ENCODE measurements at places on chromosomes 3 and 15.
A peak's percentile ranks its signal among the peaks of the same experiment; 100 is the strongest.

DNA sequence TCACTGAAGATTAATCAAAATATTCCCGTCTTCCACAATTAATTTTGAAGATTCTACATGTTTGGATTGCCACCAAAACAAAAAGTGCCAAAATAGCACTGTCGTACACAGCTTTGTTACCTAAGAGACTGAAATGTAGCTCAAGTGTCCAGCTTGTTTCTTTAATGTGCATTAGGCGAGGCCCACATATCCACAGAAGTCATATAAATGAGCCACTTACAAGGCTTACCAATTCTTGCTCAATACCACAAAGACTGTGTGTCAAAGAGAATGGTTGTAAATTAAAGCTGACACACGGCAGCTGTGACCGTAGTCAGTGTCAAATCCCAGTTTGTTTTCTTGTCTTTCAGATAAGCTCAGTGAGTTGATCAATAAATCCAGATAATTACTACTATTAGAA is 639.4 kb upstream of the TBL1XR1 start:
- DNase-seq = no peak

- DNase-seq = peak; percentile 84
Observed at GRCh38 chr15:90259524-90259923, 5.9 kb upstream of the NGRN start.

- DNase-seq = no peak
Observed at GRCh38 chr3:90241481-90241880, 1134.1 kb downstream of the EPHA3 start.

- peak; percentile 64 for DNase-seq
Observed at GRCh38 chr3:197224034-197224444, 74.4 kb downstream of the DLG1 start.

DNA sequence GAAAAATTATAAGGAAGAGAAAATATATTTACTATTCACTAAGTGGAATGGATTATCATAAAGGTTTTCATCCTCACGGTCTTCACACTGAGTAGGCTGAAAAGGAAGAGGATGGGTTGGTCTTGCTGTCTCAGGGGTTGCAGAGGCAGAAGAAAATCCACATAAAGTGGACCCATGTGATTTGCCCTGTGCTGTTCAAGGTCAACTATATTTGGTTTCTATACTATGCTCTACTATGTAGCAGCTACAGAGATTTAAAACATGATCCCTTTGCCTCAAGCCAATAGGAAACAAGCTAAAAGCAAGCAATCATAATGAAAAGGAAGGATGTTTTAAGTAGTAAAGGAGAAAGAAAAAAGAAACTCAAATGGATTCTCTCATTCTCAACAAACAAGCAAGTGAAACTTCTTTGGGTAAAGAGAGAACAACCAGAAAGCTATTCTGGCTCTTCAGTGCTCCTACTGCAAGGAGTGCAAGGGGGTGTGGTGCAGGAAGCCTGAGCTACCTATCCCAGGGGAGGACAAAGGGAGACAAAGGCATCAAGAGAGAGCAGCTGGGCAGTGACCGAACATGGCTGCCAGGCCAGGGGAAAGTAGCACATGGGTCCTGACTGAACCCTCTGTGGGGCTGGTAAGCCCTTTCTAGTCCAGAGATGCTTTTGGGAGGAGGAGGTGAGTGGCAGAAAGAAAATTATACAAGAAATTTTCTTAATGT is 35.9 kb downstream of the SFMBT1 start:
- peak; percentile 60 for DNase-seq

GRCh38 chr15:29522373-29523276 is 253.0 kb upstream of the NSMCE3 start:
- no peak for DNase-seq

DNA sequence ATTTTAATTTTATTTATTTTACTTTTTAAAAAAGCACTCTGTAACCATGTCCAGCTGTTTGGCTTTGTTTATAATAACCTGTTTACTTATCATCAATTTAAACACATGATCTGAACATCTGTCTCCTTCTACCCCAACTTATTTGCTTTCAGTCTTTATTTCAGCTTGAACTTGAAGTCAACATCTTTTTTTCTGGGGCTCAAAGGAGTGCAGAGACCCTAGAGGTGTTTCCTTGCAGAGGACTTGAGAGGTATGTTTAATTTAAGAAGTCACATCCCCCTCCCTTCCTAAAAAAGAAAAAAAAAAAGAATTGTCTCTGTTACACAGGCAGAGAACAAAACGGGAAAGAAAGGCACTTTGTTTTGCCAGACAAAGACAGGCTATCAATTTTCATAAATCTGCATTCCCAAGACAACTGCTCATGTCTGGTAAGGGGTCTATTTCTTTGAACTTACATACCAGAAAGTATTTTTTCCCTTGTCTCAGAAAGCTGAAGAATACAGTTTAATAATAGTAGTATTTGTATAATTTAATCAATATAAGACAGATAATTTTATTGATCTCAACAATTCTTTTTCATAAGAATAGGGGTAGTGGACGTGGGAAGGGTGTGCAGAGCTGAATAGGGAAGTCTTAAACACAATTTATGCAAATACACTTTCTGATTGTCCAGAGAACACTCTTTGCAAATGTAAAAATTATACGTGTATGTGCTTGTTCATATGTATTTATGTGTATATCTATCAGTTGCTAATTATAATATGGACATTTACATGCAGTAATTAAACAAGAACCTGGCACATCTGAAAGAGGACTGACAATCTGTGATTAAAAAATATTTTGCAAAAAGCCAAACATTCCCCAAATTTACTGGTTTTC is 109.7 kb upstream of the PDZRN3 start:
- no peak for DNase-seq

- DNase-seq = no peak
Observed at GRCh38 chr3:45739991-45740390, 50.8 kb downstream of the SACM1L start.

GRCh38 chr3:20108869-20109268 is 68.6 kb downstream of the KAT2B start:
- no peak for DNase-seq

- no peak for DNase-seq
Observed at GRCh38 chr3:173870976-173871375, 473.4 kb downstream of the NLGN1 start.

- no peak for DNase-seq
Observed at GRCh38 chr3:194443901-194444300, 42.9 kb downstream of the ATP13A3 start.

DNA sequence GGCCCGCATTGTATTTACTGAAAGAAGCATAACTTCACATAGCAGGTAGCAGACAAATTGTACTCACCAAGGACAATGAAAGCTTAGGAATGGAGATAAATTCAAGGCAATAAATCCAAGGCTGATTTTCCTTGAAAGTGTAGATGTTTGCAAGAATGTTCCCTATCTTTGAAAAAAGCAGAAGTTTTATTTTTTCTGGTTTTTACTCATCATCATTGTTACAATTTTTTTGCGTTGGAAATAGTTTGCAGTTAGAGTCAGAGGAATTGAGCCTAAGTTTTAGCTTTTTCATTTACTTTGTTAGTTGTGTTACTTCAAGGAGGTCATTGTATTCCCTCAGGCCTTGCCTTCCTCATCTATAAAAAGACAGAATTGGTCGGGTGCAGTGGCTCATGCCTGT is 213.9 kb upstream of the TBL1XR1 start:
- DNase-seq = no peak

DNA sequence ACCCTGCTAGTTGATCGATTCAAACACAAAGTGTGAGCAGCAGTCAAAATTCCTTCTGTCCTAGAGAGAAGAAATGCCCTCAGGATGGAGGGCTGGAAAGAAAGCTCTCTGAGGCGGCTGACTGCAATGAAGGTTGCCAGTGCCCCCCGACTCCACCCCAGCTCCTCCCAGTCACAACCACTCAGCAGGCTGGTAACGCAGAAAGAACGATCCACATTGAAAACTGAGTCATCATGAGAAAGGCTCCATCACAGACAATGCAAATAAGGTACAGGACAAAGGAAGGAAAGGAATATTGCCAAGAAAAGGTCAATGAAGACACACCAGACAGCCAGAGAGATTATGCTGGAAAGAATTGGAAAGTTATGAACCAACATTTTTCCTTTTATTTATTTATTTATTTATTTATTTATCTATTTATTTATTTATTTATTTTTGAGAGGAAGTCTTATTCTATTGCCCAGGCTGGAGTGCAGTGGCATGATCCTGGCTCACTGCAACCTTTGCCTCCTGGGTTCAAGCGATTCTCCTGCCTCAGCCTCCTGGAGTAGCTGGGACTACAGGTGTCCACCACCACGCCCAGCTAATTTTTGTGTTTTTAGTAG is 17.4 kb upstream of the VGLL4 start:
- no peak for DNase-seq

Measured in GM12865 (cell line).